ENCODE measurements at places on chromosomes 3 and 15.

GRCh38 chr3:110767838-110768237 lies 303.8 kb upstream of the NECTIN3 start:
- no peak for DNase-seq

GRCh38 chr3:129463094-129463493 lies 23.1 kb downstream of the IFT122 start:
- no peak for DNase-seq

- no peak for DNase-seq
These were observed 10.1 kb downstream of the CRTC3 start for GRCh38 chr15:90539789-90540188.

DNA sequence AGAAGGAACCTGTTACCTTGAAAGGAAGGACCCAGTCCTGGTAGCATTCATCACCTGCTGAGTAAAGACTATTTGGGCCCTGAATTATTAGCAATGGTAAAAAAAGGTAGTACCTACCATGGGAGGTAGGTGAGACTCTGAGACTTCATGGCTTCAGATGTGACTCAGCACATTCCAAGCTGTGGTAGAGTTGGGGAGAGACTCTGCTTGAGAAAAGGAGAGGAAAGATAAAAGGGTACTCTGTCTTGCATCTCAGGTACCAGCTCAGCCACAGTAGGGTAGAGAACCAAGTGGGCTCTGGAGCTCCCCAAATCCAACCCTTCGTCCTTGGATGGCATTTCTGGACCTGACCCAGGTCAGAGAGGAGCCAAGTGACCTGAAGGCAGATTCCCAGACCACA lies 430.4 kb downstream of the TBL1XR1 start:
- DNase-seq: peak; percentile 61

GRCh38 chr3:190384309-190384756 lies 3.6 kb upstream of the CLDN16 start:
- peak; percentile 94 for DNase-seq

DNA sequence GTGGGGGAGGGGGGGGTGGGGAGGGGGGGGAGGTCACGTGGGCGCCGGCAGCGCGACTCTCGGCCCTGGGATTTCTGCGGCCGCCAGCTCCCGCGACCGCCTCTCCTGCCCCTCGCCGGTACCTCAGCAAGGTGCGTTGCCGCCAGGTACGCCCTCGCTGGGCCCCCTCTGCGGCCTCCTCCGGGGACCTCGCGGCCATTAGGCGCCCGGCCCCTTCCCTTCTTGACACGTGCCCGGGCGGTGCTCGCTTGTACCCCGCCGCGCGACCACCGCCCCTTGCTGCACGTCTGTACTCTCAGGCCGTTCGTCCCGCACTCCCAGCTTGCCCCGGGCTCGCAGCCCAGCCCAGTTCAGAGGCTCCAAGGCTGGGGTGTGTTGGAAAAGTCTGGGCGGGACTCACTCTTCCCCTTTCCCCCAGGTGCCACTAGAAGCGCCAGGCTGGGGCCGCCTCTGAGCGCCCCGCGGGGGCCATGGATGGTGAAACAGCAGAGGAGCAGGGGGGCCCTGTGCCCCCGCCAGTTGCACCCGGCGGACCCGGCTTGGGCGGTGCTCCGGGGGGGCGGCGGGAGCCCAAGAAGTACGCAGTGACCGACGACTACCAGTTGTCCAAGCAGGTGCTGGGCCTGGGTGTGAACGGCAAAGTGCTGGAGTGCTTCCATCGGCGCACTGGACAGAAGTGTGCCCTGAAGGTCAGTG lies at the start of gene MAPKAPK3:
Gene MAPKAPK3, plus strand, starts transcription at position 56 of the 696 bp plus-strand sequence. Its CDS starts 415 bp downstream, at position 471.
- DNase-seq: peak; percentile 37

- DNase-seq: no peak
These were observed 10.6 kb downstream of the IL17RB start for GRCh38 chr3:53856964-53857363.

GRCh38 chr15:73232776-73233175 lies 136.0 kb downstream of the HCN4 start:
- no peak for DNase-seq

DNA sequence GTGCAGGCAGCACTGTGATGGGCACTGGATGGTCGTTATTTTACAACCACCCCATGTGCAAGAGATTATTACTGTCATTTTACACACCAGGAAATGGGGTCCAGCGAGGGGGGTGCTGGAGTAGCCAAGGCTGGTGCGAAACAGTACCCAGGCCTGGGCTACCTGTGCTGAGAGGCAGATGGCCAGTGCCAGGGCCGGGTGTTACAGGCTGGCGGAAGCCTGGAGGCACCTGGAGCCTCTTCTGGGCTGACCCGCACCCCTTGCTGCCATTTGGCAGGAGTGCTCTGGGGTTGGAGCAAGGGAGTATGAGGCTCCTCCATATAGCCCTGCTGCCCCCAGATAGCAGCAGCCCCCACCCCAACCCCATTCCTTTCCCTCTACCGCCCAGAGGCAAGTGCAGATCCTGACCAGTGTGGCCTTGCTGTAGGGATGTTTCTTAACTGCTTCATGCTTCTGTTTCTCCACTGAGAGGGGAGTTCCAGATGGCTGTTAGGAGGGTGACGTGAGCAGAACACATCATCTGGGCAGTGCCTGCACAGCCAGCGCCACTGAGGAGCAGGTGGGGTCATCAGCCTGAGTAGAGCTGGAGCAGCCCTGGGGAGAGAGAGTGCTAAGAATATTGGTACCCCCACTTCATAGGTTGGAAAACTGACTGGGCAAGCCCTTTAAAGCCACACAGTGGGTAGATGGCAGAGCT lies 15.3 kb downstream of the SNX33 start:
- no peak for DNase-seq

- DNase-seq: no peak
These were observed 69.1 kb upstream of the CNTN4 start for GRCh38 chr3:2029559-2029958.

DNA sequence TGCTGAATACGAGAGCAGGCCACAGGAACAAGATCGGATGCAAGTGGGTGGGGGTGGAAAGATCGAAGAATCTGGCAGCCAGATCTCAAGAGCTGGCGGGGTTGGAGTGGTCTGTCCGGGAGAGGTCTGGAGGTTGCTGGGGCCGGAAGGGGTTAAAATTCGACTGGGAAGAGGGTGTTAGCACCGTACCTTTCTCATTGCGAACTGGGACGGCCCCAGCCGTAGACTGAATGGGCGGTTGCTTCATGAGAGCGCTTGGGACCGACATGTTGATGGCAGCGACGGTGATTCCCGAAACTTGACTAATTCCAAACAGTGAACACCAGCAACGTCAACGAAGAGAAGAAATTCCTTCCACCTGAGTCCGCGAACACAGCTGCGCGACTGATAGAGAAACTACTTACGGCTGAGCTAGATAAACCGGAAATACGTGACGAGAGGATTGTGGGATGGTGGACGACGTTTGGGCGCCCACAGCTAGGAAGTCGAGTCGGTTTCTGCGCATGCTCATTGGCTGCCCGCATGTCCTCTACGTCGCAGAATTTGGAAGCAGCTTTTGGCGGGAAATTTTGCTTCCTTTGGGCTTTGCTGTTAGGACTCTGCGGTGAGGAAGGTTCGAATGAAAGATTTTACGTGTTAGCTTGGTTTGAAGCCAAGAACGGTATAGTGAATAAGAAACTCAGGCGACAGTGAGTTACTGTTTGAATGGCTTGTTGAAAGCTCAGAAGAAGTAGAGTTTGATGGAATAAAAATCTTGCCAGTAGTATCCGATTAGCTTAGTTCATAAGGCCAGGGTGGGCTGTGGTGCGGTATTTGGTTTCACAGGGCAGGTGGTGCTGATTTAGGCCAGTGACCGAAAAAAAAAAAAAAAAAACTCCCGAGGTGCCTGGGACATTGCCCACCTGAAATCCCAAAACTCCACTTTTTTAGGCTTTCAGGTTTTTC lies at the start of gene MFAP1:
Gene MFAP1, minus strand, starts transcription at position 389 of the 945 bp plus-strand sequence. Its CDS starts 121 bp downstream, at position 268.
- peak; percentile 98 for DNase-seq

GRCh38 chr3:17643691-17644090 lies 98.7 kb downstream of the TBC1D5 start:
- no peak for DNase-seq

- no peak for DNase-seq
These were observed 75.1 kb upstream of the TSEN2 start for GRCh38 chr3:12408984-12409683.

- peak; percentile 59 for DNase-seq
These were observed 726.8 kb downstream of the NAALADL2 start for GRCh38 chr3:175585898-175586297.

GRCh38 chr3:126264952-126265351 lies 84.6 kb upstream of the ALDH1L1 start:
- no peak for DNase-seq
